Placental epithelial cell (primary cell): ENCODE measurements at places on chromosomes 1 and 21. TPM values are rescaled to one million over a fixed set of nuclear protein-coding genes. Genes with fewer than 3 reads are reported as not detected.

ZNF124 gene
- 48.3 and 63.2 TPM in 2 replicates for total RNA-seq

PTCH2 gene
- total RNA-seq, result under 0.01 TPM in 1 of 2 replicates, not detected in the other

OR2W3 gene
- total RNA-seq, result 1.6 and 6.2 TPM in 2 replicates

KIRREL1 gene
- 32.6 and 47.0 TPM in 2 replicates for total RNA-seq

ADGRL2 gene
- 33.8 and 67.7 TPM in 2 replicates for total RNA-seq

CDA gene
- 2.7 and 15.2 TPM in 2 replicates for total RNA-seq

GSTM3 gene
- 17.9 and 37.3 TPM in 2 replicates for total RNA-seq

RIPPLY3 gene
- 0.33 and 0.79 TPM in 2 replicates for total RNA-seq

CACHD1 gene
- total RNA-seq, result under 0.01 and 0.11 TPM in 2 replicates

HSPA6 gene
- 0.22 and 0.39 TPM in 2 replicates for total RNA-seq

CALML6 gene
- 0.22 and 1.2 TPM in 2 replicates for total RNA-seq

NPL gene
- 1.2 and 1.3 TPM in 2 replicates for total RNA-seq

ASPM gene
- 7.1 and 14.2 TPM in 2 replicates for total RNA-seq

CLCA1 gene
- total RNA-seq, result not detected in 2 replicates

NUDT4B gene
- total RNA-seq, result 9.4 and 19.0 TPM in 2 replicates

C2CD4D gene
- under 0.01 and 0.33 TPM in 2 replicates for total RNA-seq

CELA2B gene
- not detected in 2 replicates for total RNA-seq

CAMTA1 gene
- 42.0 and 51.4 TPM in 2 replicates for total RNA-seq

FOXD2 gene
- total RNA-seq, result under 0.01 TPM in 1 of 2 replicates, not detected in the other

DEPDC1 gene
- total RNA-seq, result 2.7 and 11.4 TPM in 2 replicates

BEND5 gene
- total RNA-seq, result not detected in 2 replicates

CLDN17 gene
- total RNA-seq, result not detected in 2 replicates

FMO5 gene
- total RNA-seq, result 0.98 and 2.4 TPM in 2 replicates

NPPB gene
- total RNA-seq, result not detected in 2 replicates

FMO4 gene
- total RNA-seq, result 4.8 and 5.1 TPM in 2 replicates

LCE3E gene
- total RNA-seq, result not detected in 2 replicates

TMEM54 gene
- total RNA-seq, result 98.6 and 119 TPM in 2 replicates

S100B gene
- total RNA-seq, result 0.22 TPM in 1 of 2 replicates, not detected in the other

IFNLR1 gene
- total RNA-seq, result 7.1 and 7.5 TPM in 2 replicates

EPHA10 gene
- under 0.01 TPM in 1 of 2 replicates, not detected in the other for total RNA-seq

HHIPL2 gene
- not detected in 2 replicates for total RNA-seq

PPCS gene
- total RNA-seq, result 68.7 and 75.6 TPM in 2 replicates

PM20D1 gene
- not detected in 2 replicates for total RNA-seq

AMY2B gene
- 2.2 and 13.3 TPM in 2 replicates for total RNA-seq

TRAF3IP3 gene
- 0.22 and 0.39 TPM in 2 replicates for total RNA-seq

IFI44 gene
- under 0.01 TPM in 1 of 2 replicates, not detected in the other for total RNA-seq

ZNF362 gene
- 26.5 and 31.0 TPM in 2 replicates for total RNA-seq

LYPD8 gene
- total RNA-seq, result 0.22 TPM in 1 of 2 replicates, not detected in the other

MMEL1 gene
- total RNA-seq, result not detected in 2 replicates

FGR gene
- total RNA-seq, result under 0.01 TPM in 1 of 2 replicates, not detected in the other

SKI gene
- total RNA-seq, result 23.7 and 36.9 TPM in 2 replicates

F13B gene
- not detected in 2 replicates for total RNA-seq

ATP13A2 gene
- 43.2 and 110 TPM in 2 replicates for total RNA-seq

LCE3A gene
- total RNA-seq, result not detected in 2 replicates

OR2AK2 gene
- total RNA-seq, result not detected in 2 replicates
